ENCODE measurements at places on chromosomes 16 and 17.
A peak's percentile ranks its signal among the peaks of the same experiment; 100 is the strongest.

DNA sequence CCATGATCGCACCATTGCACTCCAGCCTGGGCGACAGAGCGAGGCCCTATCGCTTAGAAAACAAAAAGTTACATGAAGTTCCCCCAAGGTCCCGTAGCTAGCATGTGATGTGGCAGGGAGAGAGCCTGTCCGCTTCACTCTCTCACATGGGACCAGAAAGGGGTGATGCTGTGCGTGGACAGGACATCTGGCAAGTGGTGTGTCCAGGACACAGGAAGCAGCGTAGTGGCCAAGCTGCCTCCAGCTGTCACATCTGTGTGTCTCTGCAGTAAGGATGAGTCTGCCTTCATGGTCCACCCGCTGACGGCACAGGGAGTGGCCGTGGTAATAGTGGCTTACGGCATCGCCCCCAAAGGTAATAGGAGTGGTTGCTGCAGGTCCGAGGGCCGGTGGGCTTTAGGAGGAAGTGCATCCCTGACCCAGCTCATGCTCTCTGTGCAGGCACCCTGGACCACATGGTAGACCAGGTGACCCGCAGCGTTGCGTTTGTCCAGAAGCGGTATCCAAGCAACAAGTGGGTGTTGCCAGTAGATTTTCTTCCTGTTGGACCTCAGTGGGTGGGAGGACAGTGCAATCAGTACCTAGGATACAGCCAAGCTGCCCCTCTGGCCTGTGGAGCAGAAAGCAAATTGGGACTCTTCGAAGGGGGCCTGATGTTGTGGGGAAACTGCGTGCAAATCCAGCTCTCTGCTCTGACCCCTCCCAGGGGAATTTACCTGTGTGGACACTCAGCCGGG lies 9.5 kb upstream of the BIRC5 start:
- no peak for DNase-seq

DNA sequence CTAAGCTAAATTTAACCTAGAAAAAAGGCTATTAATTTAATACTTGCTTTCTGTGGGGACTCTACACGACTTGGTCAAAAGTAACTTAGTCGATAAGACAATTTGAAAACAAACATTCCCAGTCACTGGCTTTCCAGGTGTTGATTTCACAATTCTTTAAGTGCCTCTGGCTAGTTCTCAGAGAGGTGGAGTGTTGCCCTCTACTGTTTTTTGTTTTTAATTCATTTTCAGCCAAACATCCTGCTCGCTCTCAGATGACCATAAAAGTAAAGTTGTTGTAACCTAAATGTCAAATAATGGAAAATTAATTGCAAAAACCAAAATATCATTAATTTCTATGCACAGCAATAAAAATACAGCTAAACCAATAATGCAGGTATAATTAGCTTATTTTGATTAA lies 107.1 kb downstream of the MYO1D start:
- DNase-seq = no peak

- DNase-seq = peak; percentile 33
These were observed at the start of gene MAF for GRCh38 chr16:79600638-79601091. MAF (minus strand) TSS chr16:79600737; CDS start chr16:79599902, 835 bp downstream.

GRCh38 chr16:56252835-56253234 lies 61.5 kb downstream of the GNAO1 start:
- no peak for DNase-seq

- no peak for DNase-seq
These were observed 17.7 kb upstream of the GFOD2 start for GRCh38 chr16:67736858-67737257.

Measured in memory B cell (primary cell).